ENCODE measurements at places on chromosomes 2 and 18.

GRCh38 chr2:233358335-233358734 lies 4.0 kb downstream of the DGKD start:
- DNase-seq: no peak

- no peak for DNase-seq
Measured at GRCh38 chr2:14577843-14578242, 54.7 kb upstream of the LRATD1 start.

GRCh38 chr2:204197336-204198005 lies 260.9 kb downstream of the ICOS start:
- no peak for DNase-seq

DNA sequence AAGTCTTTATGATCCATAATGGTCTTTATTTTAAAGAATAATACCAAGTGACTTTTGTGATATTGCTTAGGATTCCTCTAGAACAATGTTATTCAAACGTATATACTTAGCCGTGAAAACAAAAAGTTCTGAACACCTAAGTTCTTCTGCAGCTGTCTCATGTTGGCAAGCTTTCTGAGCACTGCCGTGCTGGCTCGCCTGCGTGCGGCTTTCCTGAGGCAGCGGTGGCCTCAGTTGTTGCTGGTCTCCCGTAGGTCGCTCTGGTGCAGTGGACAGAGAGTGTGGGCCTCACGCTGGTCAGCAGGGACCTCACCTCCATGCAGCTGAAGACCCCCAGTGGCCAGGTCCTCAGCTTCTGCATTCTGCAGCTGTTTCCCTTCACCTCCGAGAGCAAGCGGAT lies 66.8 kb upstream of the NFATC1 start:
- DNase-seq: no peak

DNA sequence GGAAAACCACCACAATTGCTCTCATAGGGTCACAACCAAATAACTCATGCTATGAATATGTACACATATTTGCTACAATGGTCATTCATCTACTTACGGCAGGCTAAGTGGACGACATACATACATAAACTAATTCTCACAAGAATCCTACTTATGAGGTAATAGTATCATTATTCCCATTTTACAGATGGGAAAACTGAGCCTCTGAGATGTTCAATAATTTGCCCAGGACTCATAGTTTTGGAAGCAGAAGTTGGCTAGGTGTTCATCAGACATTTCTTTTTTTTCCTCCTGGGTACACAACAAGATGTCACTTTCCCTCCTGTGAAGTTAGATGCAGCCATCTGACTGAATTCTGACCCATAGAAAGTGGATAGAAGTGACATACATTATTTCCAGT lies 89.0 kb upstream of the PKDCC start:
- DNase-seq: no peak

DNA sequence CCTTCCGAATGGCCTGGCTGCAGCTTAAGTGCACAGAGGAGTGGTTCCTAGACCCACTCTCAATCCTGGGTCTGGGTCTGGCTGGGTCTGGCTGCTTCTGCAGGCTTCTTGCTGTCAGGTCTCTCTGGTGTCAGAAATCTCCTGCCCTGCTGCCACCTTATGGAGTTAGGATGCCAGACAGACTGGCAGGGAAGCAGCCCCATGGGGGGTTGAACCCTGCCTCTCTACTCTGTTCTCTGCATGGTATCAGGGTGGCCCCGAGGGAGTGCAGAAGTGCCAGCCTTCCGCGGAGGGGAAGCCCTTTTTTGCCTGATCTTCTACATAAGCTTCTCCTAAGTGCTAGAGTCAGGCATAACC lies 89.4 kb downstream of the ZCCHC2 start:
- no peak for DNase-seq

- no peak for DNase-seq
Measured at GRCh38 chr2:17765398-17765797, 11.5 kb downstream of the GEN1 start.

DNA sequence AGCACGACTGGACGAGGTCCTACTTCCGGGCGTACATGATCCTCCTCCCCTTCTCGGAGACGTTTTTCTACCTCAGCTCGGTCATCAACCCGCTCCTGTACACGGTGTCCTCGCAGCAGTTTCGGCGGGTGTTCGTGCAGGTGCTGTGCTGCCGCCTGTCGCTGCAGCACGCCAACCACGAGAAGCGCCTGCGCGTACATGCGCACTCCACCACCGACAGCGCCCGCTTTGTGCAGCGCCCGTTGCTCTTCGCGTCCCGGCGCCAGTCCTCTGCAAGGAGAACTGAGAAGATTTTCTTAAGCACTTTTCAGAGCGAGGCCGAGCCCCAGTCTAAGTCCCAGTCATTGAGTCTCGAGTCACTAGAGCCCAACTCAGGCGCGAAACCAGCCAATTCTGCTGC lies 24.8 kb downstream of the LYPD1 start:
- DNase-seq: no peak

- peak; percentile 53 for DNase-seq
Measured at GRCh38 chr2:68774569-68775271, 40.1 kb downstream of the ARHGAP25 start.

GRCh38 chr18:8948471-8949149 lies 153.9 kb upstream of the NDUFV2 start:
- no peak for DNase-seq

GRCh38 chr2:235135990-235136561 lies 184.3 kb downstream of the SH3BP4 start:
- no peak for DNase-seq

GRCh38 chr2:72993147-72993932 lies 76.0 kb downstream of the EMX1 start:
- DNase-seq: no peak
